CD4-positive, alpha-beta T cell treated with Interleukin-15 for 4 hours (primary cell): ENCODE measurements at places on chromosomes 12 and 14.
A peak's percentile ranks its signal among the peaks of the same experiment; 100 is the strongest.

GRCh38 chr12:77777274-77777673, 53.4 kb upstream of the NAV3 start:
- DNase-seq: no peak

- DNase-seq: peak; percentile 77
These were observed 53.5 kb upstream of the BEGAIN start for GRCh38 chr14:100640471-100641273.

- no peak for DNase-seq
These were observed 11.2 kb downstream of the ULK1 start for GRCh38 chr12:131905630-131906091.

GRCh38 chr12:75529826-75530225, 18.4 kb upstream of the KRR1 start:
- no peak for DNase-seq

DNA sequence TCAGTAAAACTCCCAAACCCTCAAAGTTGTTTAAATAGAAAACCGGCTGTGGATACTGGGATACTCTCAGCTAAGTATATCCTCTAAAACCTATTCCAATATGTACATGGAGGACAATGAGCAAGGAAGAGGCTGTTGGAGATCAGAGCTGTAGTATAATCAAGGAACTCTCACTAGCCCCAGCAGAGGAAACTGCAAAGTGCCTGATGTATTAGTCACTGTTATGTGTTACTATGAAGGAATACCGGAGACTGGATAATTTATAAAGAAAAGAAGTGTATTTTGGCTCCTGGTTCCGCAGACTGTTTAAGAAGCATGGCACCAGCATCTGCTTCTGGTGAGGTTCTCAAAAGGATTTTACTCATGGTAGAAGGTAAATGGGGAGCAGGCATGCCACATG, 65.6 kb upstream of the RPL10L start:
- no peak for DNase-seq

DNA sequence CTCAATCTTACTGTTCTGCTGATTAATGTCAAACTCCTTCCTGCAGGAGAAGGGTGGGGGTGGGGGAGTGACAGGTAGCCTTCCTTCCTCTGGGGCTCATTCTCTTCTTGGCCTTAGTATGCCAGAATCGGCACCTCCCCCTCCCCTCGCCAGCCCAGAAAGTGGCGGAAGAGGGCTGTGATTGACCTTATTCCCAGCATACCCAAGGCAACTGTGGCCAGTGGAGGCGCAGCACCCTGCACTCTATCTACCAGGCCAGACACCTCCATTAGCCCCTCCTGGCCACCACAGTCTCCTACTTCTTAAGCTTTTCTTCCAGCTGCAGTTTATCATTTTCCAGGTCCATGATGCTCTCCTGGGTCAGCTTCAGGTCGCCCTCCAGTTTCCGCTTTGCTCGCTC, 15.5 kb downstream of the MYH6 start:
- DNase-seq: no peak

- DNase-seq: peak; percentile 52
These were observed 513.0 kb downstream of the TMEM121 start for GRCh38 chr14:106039400-106039799.

- no peak for DNase-seq
These were observed 3.5 kb downstream of the CPNE6 start for GRCh38 chr14:24074625-24075484.

GRCh38 chr14:74574706-74575105, 37.3 kb downstream of the LTBP2 start:
- no peak for DNase-seq

GRCh38 chr14:99593971-99594841, 9.8 kb downstream of the CCDC85C start:
- DNase-seq: no peak

GRCh38 chr12:26128168-26128567, 3.3 kb upstream of the BHLHE41 start:
- DNase-seq: no peak

DNA sequence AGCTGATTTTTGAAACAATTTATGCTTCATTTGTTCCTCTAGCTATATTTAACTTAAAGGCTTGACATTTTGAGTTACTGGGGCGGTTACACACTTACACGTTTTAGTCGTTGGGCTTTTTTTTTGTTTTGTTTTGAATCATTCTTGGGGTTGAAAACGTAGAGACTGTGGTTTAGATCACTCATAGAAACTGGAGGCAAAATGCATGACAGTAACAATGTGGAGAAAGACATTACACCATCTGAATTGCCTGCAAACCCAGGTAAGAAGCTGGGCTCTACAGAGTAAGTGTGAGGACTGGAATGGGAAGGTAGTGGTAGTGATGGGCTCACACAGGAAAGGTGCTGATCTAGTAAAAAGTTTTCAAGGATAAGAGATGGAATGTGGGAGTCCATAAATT, at the start of gene CLEC2D:
CLEC2D (plus strand) TSS at position 180 of the 400 bp plus-strand sequence; CDS start at position 202, 22 bp downstream.
- peak; percentile 78 for DNase-seq

DNA sequence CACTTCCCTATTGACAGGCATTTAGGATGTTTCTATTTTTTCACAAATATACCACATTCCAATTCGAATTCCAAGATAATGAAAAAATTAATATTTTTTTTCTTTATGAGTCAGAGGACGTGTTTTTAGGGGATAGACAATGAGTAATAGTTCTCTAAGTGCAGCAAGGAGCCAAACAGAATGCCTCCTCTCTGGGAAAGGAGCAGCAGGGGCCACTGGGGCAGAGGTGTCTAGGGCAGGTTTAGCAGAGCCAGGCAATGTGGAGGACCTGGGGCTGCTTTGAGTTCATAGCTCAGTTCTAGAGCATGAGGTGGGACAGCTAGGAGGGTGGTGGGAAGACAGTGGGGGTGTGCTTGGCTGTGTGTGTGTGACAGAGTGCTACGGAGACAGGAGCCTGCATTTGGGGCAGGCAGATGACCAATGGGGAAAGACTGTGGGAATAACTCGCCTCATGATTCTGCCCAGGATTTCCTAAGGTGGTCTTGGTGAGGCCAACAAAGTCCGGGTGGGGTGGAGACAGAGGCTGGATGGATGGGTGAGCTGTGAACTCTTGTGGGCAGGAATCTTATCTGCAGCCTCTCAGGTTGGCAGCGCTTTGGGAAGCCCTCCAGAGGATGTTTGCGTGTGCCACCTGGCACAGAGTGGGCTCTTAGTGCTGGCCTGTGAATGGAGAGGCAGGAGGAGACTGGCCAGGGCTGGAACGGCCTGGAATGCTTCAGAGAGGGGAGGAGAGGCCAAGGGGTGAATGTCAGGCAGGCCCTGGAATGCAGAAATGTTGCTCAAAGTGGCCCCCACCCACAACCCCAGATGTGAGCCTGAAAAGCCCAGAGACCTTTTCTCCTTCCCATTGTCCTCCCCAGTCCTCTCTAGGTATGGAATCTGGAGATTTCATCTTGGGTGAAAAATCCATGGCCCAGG, 2.4 kb upstream of the KRT7 start:
- no peak for DNase-seq

GRCh38 chr12:57099047-57099714, 10.3 kb downstream of the NAB2 start:
- DNase-seq: no peak

GRCh38 chr12:132506328-132507160, 16.6 kb downstream of the FBRSL1 start:
- DNase-seq: peak; percentile 37

DNA sequence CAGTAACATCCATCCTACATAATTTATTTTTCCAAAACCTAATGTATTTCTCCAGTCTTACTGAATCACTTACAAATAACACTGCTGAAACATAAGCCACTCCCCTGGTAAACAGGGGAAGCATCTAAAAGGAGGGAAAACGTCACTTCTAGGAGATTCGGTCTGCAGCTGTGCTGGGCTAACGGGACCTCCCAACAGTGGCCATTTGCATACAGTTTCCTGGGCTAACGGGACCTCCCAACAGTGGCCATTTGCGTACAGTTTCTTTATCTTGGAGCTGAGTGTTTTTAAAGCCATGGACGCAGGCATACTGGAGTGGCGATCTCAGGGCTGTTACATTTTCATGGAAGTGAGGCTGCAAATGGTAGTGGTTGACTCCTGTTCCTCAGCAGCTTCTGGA, 242.9 kb downstream of the TMEM132D start:
- DNase-seq: no peak

GRCh38 chr14:73712540-73713180, 1.5 kb downstream of the PNMA1 start:
- DNase-seq: no peak

- no peak for DNase-seq
These were observed 5.6 kb upstream of the ACTN1 start for GRCh38 chr14:68984686-68985085.

DNA sequence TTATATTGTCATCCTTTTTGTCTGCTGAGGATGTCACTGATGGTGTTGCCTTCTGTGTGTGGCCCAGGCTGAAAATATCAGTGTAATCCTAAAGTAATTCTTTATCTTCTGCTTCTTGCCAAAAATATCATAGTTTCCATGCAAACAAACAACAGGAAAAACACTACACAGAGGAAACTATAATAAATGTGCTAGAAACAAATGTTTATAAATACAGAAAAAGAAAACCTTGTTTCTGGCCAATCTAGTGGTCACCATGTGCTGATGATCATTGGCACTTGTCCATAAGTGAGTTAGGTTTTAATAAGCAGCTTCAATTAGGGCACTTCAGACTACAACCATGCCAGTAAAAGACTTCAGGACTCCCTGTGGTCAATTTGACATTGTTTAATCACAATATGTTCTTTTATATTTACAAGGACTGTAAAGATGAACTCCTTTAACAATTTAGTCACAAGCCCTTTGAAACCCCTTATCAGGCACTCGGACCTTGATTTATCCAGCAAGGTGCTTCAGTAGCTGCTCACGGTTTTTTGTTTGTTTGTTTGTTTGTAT, 124.8 kb downstream of the TMTC3 start:
- DNase-seq: no peak

GRCh38 chr12:130920119-130920703, 33.5 kb upstream of the ADGRD1 start:
- no peak for DNase-seq

DNA sequence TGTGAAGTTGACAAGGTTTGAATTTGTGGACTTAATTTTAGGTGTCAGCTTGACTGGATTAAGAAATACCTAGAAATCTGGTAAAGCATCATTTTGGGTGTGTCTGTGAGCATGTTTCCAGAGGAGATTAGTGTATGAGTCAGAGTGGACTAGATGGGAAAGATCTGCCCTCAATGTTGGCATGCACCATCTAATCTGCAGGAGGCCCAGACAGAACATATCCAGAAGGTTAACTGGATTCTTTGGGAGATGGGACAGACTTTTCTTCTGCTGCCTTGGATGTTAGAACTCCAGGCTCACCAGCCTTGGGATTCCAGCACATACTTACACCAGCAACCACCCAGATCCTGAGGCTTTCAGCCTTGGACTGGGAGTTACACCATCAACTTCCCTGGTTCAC, 14.1 kb downstream of the SGPP1 start:
- peak; percentile 10 for DNase-seq

DNA sequence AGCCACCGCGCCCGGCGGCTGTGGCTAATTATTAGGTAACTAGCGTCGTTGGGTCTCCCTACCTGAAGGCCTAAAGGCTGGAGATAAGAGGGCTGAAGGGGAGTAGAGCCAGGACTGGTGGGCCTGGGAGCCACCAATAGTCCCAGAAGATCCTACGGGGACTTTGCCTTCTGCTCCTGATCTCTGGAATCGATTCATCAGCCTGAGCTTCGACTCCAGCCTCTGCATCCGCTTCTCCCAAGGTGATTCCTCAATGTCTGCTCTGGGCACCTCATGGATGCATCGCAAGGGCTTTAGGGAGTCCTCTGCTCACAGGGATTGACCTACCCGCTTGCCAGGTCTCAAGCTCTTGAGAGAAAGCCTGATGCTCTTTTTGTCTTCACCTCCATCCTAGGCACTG, 14.7 kb upstream of the KDM2B start:
- DNase-seq: no peak

GRCh38 chr12:127174881-127175280, 1092.1 kb upstream of the TMEM132C start:
- no peak for DNase-seq

DNA sequence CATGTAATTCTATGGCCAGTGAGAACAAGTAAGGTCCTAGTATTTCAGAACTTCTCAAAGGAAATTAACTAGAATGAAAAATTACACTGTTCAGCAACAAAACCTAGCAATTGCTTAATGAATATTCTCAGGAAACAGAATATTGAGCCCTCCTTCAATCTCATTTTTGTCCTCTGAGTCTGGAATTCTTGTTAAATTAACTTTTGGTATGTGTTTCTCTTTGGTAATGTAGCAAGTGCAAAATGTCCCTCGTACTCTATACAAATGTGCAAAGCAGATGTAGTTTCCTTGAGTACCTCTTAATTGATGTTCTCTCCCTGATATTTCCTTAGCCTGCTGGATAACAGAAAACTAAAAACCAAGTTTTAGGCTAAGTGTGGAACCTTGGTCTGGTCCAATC, 190.8 kb upstream of the CNOT2 start:
- no peak for DNase-seq

GRCh38 chr14:94535506-94535905, 25.7 kb upstream of the SERPINA4 start:
- DNase-seq: no peak

GRCh38 chr14:71933001-71933587, 865 bp downstream of the RGS6 start:
- DNase-seq: no peak
